ENCODE measurements at places on chromosomes 6 and 20. TPM values are rescaled to one million over a fixed set of nuclear protein-coding genes. Genes with fewer than 3 reads are reported as not detected.

DNA sequence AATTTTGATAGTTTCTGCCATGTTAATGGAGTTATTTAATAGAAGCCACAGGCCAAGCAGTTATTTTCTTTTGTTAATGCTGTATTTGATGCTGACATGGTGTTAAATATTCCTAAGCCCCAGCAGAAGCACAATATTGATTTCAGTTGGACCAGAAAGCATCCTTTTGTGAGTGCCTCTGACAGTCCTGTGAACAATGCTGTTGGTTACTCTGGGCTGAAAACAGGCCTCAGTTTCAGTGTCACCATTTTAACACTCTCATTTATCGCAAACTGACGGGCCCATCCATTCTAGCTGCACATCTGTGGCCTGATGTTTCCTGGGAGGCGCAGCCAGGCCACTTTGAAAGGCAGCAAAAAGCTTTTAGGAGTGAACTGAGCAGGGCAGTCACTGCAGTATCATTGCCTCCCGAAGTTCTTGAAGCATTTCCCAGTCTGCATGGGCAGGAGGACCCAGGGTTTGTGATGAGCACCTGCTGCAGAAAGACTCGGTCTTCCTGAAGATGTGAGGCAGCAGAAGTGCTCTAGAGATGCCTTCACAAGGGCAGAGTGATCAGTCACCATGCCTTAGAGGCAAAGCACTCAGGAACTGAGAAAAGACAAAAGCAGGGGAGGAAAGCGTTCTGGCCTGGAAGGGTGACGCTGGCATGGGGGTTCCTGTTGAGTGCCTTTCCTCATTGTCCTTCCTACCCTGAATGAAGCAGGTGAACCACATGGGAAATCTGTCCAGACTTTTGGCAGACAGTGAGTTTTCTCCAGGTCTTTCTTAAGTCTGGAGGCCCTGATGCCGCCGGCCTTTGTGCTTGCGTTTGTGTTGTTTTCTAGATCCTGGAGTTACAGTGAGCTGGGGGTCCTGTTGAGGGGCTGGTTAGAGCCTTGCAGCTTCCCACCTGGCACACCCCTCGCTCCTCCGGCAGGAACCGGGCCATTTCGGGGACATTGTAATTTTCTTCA lies 74.0 kb downstream of the ZDHHC14 start:
- no peak for DNase-seq

GRCh38 chr20:13229538-13229937 lies 8.5 kb downstream of the ISM1 start:
- DNase-seq, result no peak

The SYNDIG1 gene
- 11.0 TPM for total RNA-seq

GRCh38 chr6:41283600-41283999 lies 2.9 kb downstream of the TREM1 start:
- no peak for DNase-seq

The TSPO2 gene
- total RNA-seq, result not detected

GRCh38 chr6:137254966-137255365 lies 35.8 kb upstream of the IFNGR1 start:
- DNase-seq, result no peak

DNA sequence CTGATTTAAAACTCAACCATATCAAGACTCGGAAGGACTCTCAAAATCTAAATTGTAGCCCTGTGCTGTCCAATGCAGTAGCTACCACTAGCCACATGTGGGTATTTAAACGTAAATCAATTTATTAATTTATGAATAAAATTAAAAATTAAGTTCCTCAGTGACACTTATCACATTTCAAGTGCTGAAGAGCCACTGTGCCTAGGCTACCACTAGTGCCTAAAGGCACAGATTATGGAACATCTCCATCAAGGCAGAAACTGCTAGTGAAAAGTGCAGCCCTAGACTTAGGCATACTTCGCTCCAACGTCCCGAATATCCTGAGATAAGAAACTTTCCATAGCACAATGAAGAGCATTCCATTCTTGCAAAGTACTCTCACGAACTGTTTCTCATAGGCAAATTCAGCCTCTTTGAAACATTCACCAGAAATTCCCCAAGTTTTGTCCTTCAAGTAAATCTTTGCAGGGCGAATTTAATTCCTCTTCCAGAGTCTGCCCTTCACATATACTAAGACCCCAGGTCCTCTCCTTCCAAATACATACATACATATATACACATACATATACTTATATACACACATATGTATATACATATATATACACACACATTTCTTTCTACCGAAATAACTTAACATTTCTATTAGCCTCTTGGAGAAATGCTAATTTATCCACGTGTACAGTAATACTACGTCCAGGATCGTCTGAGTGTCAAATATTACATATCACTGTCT lies 1.3 kb downstream of the SUPT3H start:
- no peak for DNase-seq

- DNase-seq, result no peak
Measured at GRCh38 chr20:38800882-38801281, 4.6 kb upstream of the PPP1R16B start.

- DNase-seq, result no peak
Measured at GRCh38 chr6:99409672-99410071, 15.4 kb downstream of the PNISR start.

The OR2H1 gene
- not detected for total RNA-seq

The NKX2-2 gene
- not detected for total RNA-seq
